ENCODE measurements at places on chromosomes 12 and 14. TPM values are rescaled to one million over a fixed set of nuclear protein-coding genes. Genes with fewer than 3 reads are reported as not detected.

The FAM177A1 gene
- 40.7 TPM for total RNA-seq

The GUCY2C gene
- total RNA-seq = not detected

The PUS7L gene
- 16.0 TPM for total RNA-seq

The SERPINA9 gene
- total RNA-seq = not detected

DNA sequence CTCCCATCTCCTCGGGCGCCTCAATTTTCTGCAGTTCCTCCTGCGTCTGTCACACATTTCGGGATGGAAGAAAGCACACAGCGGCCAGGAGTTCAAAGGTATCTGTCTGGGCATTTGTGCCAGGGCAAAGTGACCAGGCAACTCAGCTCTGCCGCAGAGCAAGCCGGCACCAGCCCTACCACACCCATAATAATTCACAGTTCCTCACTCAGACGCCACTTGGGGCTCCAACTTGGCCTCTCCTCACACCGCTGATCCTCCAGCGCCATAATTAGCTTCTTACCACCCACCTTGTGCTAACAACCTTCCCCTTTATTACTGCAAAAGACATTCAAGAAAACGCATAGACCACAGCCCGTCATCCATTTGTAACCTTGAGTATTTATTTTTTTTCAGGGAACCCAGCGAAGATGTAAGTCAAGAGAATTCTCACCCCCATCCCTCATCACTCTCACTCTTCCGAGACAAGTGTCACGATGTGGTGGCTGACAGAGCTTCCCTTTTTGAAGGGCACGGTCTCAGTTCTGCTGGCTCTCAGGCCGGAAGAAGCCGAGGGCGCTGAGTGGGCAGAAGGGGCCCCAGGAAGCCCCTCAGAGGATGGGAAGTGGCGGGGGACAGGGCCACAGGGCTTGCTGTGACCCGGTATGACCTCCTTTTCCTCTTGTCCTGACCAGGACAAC is 25.2 kb upstream of the NCOR2 start:
- H3K36me3 ChIP-seq = no peaks in the 10 kb centered on the region
- DNase-seq = no peak
- no peak overlapping the region for H3K4me3 ChIP-seq
- no peak overlapping the region for H3K27ac ChIP-seq
- peaks cover 11% of the 10 kb centered on the region for H3K4me1 ChIP-seq
- H3K27me3 ChIP-seq = peaks cover 47% of the 10 kb centered on the region

GRCh38 chr14:75434138-75434889 is 6.5 kb downstream of the JDP2 start:
- H3K4me1 ChIP-seq = peaks cover 19% of the 10 kb centered on the region
- H3K27me3 ChIP-seq = peaks cover 15% of the 10 kb centered on the region
- H3K36me3 ChIP-seq = no peaks in the 10 kb centered on the region
- no peak overlapping the region for H3K4me3 ChIP-seq

All from activated CD8-positive, alpha-beta memory T cell treated with anti-CD3 and anti-CD28 coated beads, Interleukin-2, amount 10 ng/mL, durations not matched to agents 7 days and 5 days (primary cell).